ENCODE measurements at places on chromosomes 11 and 22.

- no peak for DNase-seq
Observed at GRCh38 chr11:1083621-1084551, 9.2 kb downstream of the MUC2 start.

GRCh38 chr11:15819679-15820286 lies 536.6 kb downstream of the SOX6 start:
- DNase-seq, result peak; percentile 66

GRCh38 chr11:33703788-33704187 lies 3.2 kb upstream of the C11orf91 start:
- DNase-seq, result no peak

DNA sequence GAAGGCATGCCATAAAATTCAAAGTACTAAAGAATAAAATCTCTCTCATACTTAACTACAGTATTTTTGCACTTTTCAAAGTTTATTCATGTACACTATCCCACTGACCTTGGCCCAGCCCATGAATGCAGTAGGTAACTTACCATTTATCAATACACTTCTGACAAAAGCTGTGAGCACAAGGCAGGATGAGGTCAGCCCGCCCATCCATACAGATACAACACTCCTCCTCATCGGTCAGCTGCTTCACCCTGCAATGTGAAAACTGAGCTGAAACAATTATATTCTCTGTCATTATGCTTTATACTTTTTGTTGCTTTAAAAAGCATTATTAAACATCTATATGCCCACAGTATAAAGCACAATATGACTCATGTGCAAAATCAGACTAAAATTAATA lies 22.1 kb downstream of the RNF141 start:
- DNase-seq, result no peak

GRCh38 chr11:59206635-59207034 lies 6.1 kb downstream of the MPEG1 start:
- peak; percentile 39 for DNase-seq

GRCh38 chr11:100578831-100579311 lies 108.2 kb upstream of the ARHGAP42 start:
- peak; percentile 45 for DNase-seq

Data from AG08396 (cell line).